Cardiac muscle cell (in vitro differentiated cells and primary cell): ENCODE measurements at places on chromosomes 5 and 9. TPM values are rescaled to one million over a fixed set of nuclear protein-coding genes. Genes with fewer than 3 reads are reported as not detected.

Gene KCNN2
- total RNA-seq, result 31.4 and 44.9 TPM in 2 replicates

Gene GSN
- 285 and 310 TPM in 2 replicates for total RNA-seq

Gene TMEM174
- total RNA-seq, result not detected in 2 replicates

Gene ENTREP1
- 110 and 176 TPM in 2 replicates for total RNA-seq

GRCh38 chr9:130078547-130078946, 24.8 kb downstream of the GPR107 start:
- no peak overlapping the region for H3K4me3 ChIP-seq
- no peak overlapping the region for H3K27ac ChIP-seq
- H3K36me3 ChIP-seq, result peaks cover 27% of the 10 kb centered on the region
- DNase-seq, result no peak
- no peaks in the 10 kb centered on the region for H3K27me3 ChIP-seq
- peaks cover 13% of the 10 kb centered on the region for H3K4me1 ChIP-seq

DNA sequence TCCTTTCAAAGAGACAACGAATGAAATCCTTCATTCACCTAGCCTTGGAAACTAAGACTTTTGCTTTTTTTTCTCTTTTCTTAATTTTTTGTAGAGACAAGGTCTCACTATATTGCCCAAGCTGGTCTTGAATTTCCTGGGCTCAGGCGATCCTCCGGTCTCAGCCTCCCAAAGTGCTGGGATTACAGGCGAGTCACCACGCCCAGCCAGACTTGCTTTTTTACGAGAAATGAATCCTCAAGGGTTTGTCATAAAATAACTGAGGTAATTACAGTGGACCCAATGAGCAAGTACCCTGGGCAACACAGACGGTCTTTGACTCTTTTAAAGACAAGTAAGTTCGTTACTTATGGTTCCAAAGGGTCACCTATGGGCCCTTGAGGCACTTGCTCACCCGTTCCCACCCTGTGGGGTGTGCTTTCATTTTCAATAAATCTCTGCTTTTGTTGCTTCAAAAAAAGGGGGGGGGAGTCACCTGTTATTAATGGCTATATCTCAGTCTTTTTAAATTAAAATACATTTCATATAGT, 70.4 kb downstream of the TRPM6 start:
- no peaks in the 10 kb centered on the region for H3K27me3 ChIP-seq
- H3K27ac ChIP-seq, result no peak overlapping the region
- no peaks in the 10 kb centered on the region for H3K36me3 ChIP-seq
- no peaks in the 10 kb centered on the region for H3K4me1 ChIP-seq

DNA sequence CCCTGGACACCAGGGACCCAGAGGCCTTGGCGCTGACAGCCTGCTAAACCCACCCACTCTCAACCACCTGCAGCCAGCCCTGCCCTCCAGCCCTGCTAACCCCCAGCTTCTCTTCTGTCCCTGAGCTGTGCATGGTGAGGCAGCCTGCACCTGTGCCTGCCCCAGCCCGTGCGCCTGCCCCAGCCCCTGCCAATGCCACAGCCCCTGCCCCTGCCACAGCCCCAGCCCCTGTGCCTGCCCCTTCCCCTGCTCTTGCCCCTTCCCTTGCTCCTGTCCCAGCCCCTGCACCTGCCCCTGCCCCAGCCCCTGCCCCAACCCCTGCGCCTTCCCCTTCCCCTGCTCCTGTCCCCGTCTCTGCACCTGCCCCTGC, 43.3 kb upstream of the IRX4 start:
- peaks cover 4% of the 10 kb centered on the region for H3K4me1 ChIP-seq
- no peak overlapping the region for H3K4me3 ChIP-seq
- DNase-seq, result no peak
- no peak overlapping the region for H3K27ac ChIP-seq
- H3K27me3 ChIP-seq, result peaks cover 13% of the 10 kb centered on the region

GRCh38 chr9:97790542-97790941, 62.5 kb upstream of the FOXE1 start:
- H3K36me3 ChIP-seq, result no peaks in the 10 kb centered on the region
- H3K27ac ChIP-seq, result no peak overlapping the region
- no peak overlapping the region for H3K4me3 ChIP-seq
- no peaks in the 10 kb centered on the region for H3K4me1 ChIP-seq

DNA sequence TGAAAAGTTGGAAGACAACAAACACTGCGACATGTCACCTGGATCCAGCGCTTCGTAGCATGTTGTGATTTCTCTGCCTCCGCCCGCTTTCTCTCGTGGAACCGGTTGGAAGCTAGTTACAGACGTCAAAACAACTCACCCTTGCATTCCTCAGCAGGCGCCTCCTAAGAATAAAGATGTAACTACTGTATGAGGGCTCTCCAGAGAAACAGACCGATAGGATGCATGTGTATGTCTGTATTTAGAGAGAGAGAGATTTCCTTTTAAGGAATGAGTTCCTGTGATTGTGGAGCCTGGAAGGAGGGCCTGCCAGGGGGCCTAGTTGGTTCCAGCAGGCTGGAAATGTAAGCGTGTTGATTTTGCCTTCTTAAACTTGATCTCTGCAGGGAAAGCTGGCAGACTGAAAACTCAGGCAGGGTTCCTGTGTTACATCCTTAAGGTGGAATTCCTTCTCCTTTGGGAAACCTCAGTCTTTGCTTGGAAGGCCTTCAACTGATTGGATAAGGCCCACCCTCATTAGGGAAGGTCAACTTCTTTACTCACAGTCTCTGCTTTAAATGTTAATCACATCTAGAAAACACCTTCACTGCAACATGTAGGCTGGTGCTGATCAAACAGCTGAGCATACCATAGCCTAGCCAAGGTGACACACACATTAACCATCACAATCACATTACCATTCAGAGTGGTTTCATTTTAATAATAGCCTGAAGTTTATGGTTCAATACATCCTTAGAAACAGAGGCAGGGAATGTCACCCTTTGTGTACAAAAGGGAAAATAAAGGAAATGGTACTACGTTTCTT, 163.8 kb downstream of the SYK start:
- no peak for DNase-seq
- no peaks in the 10 kb centered on the region for H3K4me1 ChIP-seq
- no peak overlapping the region for H3K4me3 ChIP-seq
- H3K27ac ChIP-seq, result no peak overlapping the region
- H3K36me3 ChIP-seq, result no peaks in the 10 kb centered on the region

DNA sequence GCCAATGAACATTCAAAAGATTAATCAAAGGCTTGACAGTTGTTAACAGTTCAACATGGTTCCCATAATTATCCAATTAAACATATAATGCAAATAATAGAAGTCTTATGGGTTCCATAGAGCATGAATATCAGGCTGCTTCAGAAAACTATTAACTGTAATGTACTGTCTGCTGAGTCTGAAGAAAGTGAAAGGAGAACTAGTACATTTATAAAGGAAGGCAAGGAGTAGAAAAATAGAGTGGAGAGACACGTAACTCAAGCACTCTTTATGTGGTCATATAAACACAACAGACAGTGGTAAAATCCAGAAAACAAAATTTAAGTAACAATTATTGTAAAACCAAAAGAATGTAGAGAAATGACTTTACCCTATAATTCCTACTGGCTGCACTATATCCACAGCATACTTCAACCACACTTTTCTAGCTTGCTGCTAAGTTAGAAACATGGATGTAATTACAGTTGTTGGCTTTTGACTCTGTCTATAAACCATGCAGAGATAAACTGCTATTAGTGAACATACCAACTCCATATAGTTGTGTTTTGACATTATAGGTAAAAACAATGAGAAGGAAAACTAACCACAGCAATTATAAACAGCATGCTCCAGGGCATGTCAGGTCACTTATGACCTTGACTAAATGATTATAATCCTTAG, 32.7 kb downstream of the NFIB start:
- H3K4me3 ChIP-seq, result no peak overlapping the region
- H3K4me1 ChIP-seq, result peaks cover 3% of the 10 kb centered on the region
- no peaks in the 10 kb centered on the region for H3K27me3 ChIP-seq
- no peak overlapping the region for H3K27ac ChIP-seq

- H3K4me3 ChIP-seq, result no peak overlapping the region
- H3K4me1 ChIP-seq, result peaks cover 19% of the 10 kb centered on the region
- no peaks in the 10 kb centered on the region for H3K27me3 ChIP-seq
- no peaks in the 10 kb centered on the region for H3K36me3 ChIP-seq
Measured at GRCh38 chr5:151214614-151215545, 9.0 kb downstream of the CCDC69 start.

- no peak for DNase-seq
- H3K4me1 ChIP-seq, result no peaks in the 10 kb centered on the region
- no peak overlapping the region for H3K27ac ChIP-seq
- no peaks in the 10 kb centered on the region for H3K27me3 ChIP-seq
- no peak overlapping the region for H3K4me3 ChIP-seq
Measured at GRCh38 chr5:25128606-25129005, 483.8 kb upstream of the CDH10 start.

DNA sequence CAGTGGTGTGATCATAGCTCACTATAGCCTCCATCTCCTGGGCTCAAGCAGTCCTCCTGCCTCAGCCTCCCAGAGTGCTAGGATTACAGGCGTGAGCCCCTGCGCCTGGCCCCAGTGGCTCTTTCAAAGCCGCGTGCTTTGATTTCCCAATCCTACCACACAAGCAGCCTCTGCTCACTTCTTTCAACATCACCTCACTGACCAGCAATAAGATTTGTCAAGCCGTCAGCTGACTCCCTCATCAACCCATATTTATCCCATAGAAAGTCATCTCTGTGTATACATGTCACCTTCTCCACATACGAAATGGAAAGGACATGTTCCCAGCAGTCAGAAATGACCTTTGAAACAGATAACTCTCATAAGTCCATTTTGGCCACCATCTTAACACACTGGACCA, 26.0 kb downstream of the SLC31A2 start:
- H3K27me3 ChIP-seq, result no peaks in the 10 kb centered on the region
- H3K4me3 ChIP-seq, result no peak overlapping the region
- no peak for DNase-seq
- peaks cover 58% of the 10 kb centered on the region for H3K36me3 ChIP-seq
- H3K4me1 ChIP-seq, result no peaks in the 10 kb centered on the region

DNA sequence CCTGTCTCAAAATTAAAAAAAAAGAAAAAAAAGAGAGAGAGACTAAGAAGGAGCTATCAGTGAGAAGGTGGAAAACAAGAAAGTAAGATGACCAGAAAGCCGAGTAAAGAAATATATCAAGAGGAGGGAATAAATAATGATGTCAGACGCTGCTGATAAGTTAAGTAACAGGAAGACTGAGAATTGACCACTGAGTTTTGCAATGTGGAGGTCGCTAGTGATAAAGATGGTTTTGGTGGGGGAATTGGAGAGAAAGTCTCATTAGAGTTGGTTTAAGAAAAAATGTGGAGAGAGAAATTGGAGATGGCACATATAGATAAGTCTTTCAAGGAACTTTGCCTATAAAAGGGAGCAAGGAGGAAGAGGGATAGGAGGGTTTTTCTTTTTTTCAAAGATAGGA, 91.9 kb downstream of the RAD23B start:
- no peak overlapping the region for H3K27ac ChIP-seq
- no peak overlapping the region for H3K4me3 ChIP-seq
- H3K27me3 ChIP-seq, result no peaks in the 10 kb centered on the region
- H3K36me3 ChIP-seq, result no peaks in the 10 kb centered on the region
- H3K4me1 ChIP-seq, result peaks cover 9% of the 10 kb centered on the region

DNA sequence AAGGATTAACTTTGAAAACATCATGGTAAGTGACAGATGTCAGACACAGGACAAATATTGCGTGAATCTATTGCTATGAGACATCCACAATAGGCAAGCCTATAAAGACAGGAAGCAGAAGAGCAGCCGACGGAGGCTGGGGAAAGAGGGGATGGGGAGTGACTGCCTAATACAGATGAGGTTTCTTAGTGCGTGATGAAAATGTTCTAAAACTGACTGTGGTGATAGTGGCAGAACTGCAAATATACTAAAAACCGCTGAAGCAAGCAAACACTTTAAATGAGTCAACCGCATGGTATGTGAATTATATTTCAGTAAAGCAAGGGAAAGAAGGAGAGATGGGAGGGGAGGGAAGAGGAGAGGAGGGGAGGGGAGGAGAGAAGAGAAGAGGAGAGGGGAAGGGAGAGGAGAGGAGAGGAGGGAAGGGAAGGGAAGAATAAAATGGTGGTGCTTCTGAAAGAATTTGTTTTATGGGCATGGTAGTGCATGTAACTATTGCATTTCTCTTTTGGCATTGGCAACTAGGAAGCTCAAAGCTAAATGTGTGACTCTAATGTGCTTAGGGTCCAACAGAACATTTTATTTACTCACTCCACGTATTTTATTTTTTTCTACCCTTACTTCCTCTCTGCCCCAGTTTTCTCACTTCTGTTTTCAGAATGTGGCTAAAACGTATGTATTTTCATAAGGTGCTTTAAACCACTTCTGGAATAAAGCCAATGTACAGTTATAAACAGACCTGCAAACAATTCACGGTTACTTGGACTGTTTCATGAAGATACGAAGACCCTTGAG, 21.3 kb downstream of the AKNA start:
- H3K27me3 ChIP-seq, result no peaks in the 10 kb centered on the region
- no peak overlapping the region for H3K4me3 ChIP-seq
- peaks cover 19% of the 10 kb centered on the region for H3K36me3 ChIP-seq
- H3K4me1 ChIP-seq, result no peaks in the 10 kb centered on the region
- no peak overlapping the region for H3K27ac ChIP-seq

DNA sequence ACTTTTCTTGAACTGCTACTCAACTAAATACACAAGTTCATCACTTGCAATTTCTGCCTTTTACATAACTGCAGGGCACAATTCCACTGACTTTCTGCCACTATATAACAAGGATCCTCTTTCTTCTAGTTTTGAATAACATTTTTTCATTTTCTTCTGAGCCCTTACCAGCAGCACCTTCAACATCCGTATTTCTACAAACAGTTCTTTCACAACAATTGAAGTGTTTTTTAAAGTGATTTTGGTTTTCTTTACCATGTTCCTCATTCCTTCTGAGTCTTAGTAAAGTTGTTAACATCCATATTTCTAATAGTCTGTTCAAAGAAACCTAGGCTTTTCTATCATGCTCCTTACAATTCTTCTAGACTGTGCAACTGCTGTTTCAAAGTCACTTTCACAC, 127.2 kb upstream of the PITX1 start:
- DNase-seq, result no peak
- no peak overlapping the region for H3K27ac ChIP-seq
- peaks cover 66% of the 10 kb centered on the region for H3K27me3 ChIP-seq
- H3K4me1 ChIP-seq, result no peaks in the 10 kb centered on the region
- no peak overlapping the region for H3K4me3 ChIP-seq

DNA sequence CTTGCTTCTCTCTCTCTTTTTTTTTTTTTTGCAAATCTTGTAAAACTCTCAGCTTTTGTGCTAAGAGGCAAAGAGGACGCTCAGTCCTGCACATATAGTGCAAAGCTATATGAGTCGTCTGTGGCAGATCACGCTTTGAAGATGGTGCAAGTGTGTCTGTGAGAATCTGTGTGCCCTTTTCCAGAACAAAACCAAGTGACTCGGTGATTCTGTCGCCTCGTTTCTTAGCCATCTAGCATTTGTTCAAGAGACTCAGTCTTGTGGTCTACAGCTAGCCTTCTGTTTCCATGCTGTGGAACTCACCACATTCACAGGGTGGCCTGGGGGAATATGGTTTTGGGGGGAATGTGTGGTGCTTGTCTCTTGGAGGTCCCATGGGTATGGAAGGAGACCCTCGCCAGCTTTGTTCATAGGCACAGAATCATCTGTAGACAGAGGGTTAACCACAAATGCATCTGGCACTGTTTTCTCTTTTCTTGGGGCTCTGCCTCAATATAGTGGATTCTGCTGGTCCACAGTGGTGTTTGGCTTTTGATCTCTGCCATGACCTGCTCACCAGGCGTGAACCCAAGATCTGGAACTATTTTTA, 82.1 kb downstream of the C9orf152 start:
- peak overlapping the region; percentile 16 for H3K4me3 ChIP-seq
- peak overlapping the region; percentile 96 for H3K27ac ChIP-seq
- no peaks in the 10 kb centered on the region for H3K36me3 ChIP-seq
- DNase-seq, result no peak
- H3K27me3 ChIP-seq, result no peaks in the 10 kb centered on the region

- no peak overlapping the region for H3K4me3 ChIP-seq
- H3K27ac ChIP-seq, result no peak overlapping the region
- DNase-seq, result no peak
- H3K36me3 ChIP-seq, result peaks cover 8% of the 10 kb centered on the region
- H3K4me1 ChIP-seq, result peaks cover 16% of the 10 kb centered on the region
- H3K27me3 ChIP-seq, result no peaks in the 10 kb centered on the region
Measured at GRCh38 chr9:2780846-2781245, 63.0 kb downstream of the PUM3 start.
